ENCODE measurements at places on chromosomes 5 and 9.

- DNase-seq: no peak
These were observed 104.6 kb upstream of the LRRTM2 start for GRCh38 chr5:138979684-138980280.

GRCh38 chr9:110476251-110476650, 103.3 kb downstream of the SVEP1 start:
- no peak for DNase-seq

GRCh38 chr5:153809166-153809565, 229.5 kb downstream of the FAM114A2 start:
- DNase-seq: no peak

GRCh38 chr9:76808636-76809035, 44.4 kb downstream of the PCA3 start:
- no peak for DNase-seq

DNA sequence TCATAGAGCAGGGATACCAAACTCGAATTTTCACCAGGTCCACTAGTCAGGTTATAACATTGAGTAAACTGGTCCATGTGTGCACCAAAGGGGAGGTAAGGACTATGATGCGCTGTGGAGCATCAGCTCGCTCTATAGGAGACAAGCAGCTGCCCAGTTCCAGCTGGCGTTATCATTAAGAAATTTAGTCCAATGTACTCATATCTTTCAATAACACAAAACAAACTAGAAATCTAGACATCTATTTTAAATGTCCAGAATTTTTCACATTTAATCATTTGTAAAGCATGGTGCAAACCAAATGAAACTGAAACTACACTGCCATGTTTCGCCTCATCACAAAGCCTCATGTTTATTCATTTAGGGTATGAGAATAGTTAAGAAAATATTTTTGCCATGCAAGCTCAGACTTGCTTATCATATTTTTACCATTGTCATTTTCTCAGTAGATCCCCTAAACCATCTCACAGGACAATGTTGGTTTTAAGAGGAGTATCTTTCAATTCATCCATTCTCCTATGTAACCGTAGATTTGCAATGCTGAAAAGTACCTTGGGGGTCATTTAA, 50.9 kb downstream of the ZNF474 start:
- no peak for DNase-seq

- no peak for DNase-seq
These were observed 39.7 kb upstream of the COL15A1 start for GRCh38 chr9:98903961-98904411.

GRCh38 chr5:127419683-127420257, 97.7 kb upstream of the PRRC1 start:
- DNase-seq: no peak

- DNase-seq: no peak
These were observed 7.5 kb upstream of the REEP5 start for GRCh38 chr5:112929336-112930081.

DNA sequence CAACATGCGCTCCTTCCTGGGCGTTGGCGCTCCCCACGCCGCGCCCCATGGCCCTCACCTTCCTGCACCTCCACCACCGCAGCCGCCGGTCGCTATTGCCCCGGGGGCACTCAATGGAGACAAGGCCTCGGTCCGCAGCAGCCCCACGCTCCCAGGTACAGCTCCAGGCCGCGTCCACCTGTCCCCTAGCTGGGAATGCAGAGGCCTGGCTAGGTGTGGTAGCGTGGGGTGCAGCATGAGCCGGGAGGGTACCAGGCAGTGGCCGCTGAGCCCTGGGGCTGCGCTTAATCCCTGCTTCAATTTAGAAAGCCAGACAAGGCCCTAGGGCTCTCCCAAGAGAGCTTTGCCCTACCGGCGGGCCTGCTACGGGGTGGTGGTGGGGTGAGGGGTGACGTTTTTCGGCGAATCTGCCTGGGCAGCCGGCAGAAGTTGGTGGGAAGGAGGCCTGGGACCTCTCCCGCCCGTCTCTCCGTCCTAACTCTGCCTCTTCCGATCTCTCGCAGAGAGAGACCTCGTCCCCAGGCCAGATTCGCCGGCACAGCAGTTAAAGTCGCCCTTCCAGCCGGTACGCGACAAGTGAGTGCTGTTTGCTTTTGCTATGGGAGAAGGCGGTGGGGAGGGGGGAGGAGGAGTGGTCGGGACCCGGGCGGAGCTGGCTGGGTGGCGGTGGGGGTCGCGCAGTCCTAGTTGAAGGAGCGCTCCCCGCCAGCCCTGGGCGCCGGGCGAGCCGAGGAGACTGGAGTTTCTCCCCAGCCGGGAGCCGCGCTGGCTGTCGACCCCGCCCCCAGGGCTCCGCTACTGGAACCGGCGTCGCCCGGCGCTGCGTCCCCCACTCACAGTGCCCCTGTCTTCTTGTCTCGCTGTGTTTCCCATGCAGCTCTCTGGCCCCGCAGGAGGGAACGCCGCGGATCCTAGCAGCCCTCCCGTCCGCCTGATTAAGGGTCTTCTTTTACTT, 4.8 kb downstream of the IRX1 start:
- no peak for DNase-seq

DNA sequence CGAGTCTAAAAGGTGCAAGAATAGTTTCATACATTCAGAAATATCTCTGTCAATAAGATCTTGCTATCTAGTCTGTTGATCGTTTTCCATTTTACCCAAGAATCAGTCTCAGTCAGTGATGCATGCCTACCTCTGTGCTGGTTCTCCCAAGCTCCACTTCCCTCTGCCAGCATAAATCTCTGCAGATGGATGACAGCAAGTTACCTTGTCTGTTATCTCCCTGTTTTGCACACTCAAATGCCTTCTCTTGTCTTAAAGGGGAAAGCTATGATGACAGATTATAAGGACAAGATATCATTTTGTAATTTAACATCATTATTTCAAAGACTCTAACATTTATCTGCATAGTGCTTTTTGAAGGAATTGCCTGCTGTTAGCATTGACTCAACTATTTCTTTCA, 802.1 kb upstream of the SEMA6A start:
- DNase-seq: no peak

DNA sequence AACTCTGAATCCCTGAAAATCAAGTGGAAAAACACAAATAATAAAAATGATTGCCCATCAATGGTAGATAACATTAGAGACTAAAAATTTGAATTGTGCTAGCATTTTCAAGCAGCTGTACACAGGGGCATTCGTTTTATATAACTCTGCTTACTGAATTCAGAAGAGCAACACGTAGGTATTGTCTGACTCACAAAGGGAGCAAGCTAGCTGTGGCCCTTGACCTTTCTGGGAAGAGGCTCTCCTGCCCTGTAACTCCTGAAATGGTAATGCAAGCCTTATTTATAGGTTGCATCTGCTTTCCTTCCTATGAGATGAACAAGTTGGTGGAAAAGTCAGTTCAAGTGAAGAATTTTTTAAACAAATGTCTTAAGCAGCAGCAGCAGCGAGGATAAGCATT, 218.7 kb upstream of the EFNA5 start:
- no peak for DNase-seq
